ENCODE measurements at places on chromosomes 7 and 10.

- no peak for DNase-seq
Observed at GRCh38 chr10:46516660-46517416, 39.6 kb downstream of the GPRIN2 start.

DNA sequence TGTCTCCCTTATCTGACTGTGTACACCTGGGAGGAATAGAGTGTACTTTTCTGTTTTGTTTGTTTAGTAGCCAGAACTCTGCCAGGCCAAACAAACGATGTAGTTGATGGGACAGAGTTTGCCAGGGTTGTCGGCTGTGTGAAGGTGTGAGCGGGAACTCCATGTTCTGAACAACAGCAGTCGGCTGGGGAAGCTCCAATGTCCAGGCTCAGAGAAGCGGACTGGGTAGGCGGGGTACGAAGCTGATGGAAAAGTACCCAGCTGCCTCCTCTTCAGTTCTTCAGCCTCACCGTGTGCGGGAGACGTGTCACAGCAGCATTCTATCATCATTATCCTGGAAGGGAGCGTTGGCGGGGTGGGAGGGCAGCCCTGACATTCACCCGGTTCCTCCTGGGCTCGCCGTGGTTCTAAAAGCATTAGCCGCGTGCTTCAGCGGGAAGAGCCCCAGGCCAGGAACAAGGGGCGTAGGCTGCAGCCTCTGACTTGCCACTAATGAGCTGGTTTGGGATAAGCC is 52.9 kb downstream of the PFKFB3 start:
- no peak for DNase-seq

GRCh38 chr10:124698545-124699469 is 45.4 kb downstream of the FAM53B start:
- DNase-seq: no peak

- no peak for DNase-seq
Observed at GRCh38 chr10:63464402-63465292, 1.1 kb downstream of the JMJD1C start.

DNA sequence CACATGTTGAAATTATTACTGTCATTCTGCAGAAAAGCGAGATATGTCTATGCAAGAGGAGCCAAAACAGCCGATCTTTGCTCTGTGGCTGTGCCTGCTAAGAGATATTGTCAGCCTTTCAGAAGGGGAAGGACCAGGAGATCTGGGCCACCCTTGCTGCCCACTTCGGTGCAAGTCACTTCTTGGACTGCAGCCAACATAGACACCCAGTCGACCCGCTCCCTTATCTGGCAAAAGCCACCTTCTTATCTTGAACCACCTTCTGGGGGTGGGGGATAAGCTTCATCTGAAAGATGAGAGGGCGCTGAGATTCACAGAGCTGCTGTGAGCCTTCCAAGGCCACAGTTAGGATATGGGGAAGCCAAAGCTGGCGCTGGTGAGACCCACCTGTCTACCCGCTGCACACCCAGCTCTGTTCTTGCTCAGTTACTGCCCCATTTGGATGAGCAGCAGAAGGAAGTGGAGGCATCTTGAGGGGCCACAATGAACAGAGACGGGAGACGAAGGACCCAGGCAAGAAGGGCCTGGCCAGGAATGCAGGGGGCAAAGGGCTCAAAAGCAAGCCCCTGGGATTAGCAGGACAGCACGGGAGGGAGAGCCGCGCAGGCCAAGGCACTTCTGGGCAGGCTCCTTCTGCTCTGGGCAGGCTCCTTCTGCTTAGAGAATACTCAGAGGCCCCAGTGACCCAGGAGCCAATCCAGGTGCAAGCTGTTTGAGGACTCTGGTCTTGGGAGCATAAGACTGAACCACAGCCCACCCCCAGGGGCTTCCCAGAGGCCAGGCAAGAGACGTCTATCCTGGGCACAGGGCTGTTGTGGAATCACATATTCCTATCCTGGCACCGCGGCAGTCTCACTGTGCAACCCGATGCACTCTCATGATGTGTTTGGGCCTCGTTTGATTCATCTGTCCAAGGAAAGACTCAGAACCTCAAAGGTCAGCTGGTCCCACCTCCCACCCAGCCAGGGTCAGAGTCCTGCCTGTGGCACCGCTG is 38.4 kb upstream of the NPFFR1 start:
- no peak for DNase-seq

- no peak for DNase-seq
Observed at GRCh38 chr7:92131764-92132330, 2.4 kb downstream of the CYP51A1 start.

DNA sequence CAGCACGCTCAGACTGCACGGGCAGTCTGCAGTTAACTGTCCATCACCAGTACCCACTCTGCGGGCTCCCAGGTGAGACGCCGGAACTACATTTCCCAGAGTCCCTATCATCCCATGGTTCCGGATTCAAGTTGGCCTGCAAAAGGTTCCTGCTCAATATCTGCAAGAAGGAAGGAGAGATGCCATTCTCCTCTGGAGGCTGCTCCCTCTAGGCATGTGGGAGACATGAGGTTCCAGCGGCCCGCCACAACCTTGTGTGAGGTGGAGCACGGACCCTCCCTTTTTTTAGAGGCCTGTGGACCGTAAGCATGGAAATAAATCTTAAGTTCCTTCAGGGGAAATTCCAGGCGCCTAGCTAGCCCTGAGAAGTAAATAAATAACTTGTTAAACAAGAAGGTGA is 29.7 kb downstream of the NUP42 start:
- DNase-seq: no peak

Data from stimulated activated CD4-positive, alpha-beta T cell treated with anti-CD3 and anti-CD28 coated beads, Interleukin-12 subunit alpha, Interleukin-12 subunit beta, amount 100 ng/mL, for 24 hours (primary cell).